ENCODE measurements at places on chromosomes 13 and 19.

DNA sequence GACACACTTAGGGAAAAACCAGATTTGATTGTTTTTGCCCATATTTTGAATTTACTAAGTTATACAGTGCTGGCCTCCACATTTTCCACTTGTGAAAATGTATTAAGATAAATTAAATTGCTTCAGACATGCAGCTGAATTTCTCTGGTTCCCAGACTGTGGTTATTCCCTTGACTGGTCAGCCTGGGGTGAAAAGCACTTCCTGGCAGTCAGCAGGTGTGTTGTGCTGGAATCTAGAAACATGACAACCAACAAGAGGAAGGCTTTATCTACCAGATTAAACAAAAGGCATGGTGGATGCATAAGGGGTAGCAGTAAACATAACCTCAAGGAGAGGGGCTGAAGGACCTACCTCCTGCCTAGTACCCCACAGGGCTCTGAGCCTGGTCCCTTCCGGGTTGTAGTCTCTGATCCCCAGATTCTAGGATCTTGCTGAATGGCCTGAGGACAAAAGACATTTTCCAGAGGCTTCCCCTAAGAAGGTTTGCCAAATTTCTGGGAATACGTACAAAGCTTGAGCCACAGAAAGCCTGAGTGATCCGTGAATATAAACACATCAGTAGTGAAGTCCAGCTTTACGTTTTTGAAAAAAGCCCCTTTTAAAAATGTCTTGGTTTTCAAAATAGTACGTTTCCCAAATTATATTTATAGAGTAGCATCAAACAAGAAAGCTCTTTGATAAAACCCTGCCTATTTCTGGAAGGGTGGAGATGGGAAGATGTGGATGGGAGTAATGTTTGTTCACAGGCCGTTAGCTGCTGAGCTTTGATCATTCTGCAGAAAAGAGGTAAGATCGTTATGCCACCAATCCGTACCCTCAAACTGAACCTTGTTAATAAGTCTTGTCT lies 133.4 kb downstream of the LACC1 start:
- DNase-seq, result no peak

DNA sequence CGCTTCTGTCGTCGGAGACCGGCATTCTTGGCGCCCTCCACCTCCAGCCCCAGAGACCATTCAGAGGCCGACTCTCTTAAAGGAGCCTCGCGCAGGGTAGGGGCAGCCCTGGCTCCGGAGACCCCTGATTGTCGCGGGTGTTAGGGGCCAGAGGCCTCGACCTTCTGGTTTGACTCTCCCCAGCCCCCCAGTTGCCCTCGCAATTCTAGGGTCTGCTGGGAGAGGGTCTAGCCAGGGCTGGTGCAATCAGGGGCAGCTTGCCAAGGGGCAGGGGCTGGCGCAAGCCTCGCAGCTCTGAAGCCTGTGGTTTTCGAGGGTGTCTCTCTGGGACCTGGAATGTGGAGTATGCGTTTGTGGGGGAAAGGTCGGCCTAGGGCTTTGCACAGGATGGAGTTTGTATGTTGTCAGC lies 1.6 kb upstream of the SLC7A10 start:
- peak; percentile 59 for DNase-seq

- no peak for DNase-seq
Measured at GRCh38 chr13:42929886-42930535, 62.0 kb downstream of the EPSTI1 start.

GRCh38 chr13:110978390-110978789 lies 63.5 kb upstream of the ANKRD10 start:
- DNase-seq, result no peak

GRCh38 chr13:76884186-76884906 lies 1.9 kb downstream of the KCTD12 start:
- peak; percentile 45 for DNase-seq

DNA sequence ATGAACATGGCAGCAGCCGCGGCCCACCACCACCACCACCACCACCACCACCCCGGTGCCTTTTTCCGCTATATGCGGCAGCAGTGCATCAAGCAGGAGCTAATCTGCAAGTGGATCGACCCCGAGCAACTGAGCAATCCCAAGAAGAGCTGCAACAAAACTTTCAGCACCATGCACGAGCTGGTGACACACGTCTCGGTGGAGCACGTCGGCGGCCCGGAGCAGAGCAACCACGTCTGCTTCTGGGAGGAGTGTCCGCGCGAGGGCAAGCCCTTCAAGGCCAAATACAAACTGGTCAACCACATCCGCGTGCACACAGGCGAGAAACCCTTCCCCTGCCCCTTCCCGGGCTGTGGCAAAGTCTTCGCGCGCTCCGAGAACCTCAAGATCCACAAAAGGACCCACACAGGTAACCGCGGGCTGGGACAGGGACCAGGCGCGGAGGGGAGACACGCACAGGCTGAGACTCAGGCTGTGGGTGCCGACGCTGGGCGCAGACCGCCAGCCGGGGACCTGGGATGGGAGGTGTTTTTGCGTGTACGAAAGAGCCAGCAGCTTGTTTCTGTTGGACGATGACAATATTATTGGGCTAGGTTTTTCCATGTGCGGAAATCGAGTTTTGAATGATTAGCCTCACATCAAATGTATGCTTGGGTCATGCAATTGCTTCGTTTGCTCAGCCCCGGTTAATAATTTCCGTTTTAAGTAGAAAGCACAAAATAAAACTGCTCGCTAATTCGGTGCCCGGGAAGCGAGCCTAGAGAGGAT lies 1.3 kb downstream of the ZIC2 start:
- no peak for DNase-seq

DNA sequence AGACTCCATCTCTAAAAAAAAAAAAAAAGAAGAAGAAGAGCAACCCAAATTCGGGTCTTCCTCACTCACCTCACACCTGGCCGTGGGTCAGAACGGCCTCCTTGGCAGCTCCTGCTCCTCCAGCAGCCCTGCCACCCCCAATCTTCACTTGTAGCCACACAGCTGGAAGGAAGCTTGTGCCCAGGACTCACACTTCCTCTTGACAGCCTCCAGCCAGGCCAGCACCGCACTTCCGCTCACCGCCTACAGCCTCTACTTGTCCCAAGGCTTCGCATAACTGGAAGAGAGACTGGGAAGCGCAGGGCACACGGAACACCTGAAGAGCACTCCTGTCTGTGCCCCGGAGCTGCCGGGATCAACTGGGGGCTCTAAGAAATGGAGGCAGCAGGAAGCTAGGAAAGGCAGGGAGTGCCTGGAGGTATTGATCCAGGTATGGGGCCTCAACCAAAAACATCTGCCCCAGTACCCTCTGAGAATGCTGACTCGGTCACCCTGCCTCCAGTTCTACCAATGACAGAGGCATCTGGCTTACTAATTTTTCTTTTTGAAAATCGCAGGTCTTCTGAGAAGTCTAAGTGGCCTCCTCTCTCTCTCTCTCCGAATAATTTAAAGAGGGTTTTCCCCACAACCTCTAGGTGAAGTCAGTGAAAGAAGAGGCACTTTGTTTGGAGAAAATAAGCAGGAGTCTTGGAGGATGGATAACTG lies 31.1 kb upstream of the ATP12A start:
- DNase-seq, result no peak

- no peak for DNase-seq
Measured at GRCh38 chr19:38047049-38047438, 140.0 kb downstream of the SIPA1L3 start.

DNA sequence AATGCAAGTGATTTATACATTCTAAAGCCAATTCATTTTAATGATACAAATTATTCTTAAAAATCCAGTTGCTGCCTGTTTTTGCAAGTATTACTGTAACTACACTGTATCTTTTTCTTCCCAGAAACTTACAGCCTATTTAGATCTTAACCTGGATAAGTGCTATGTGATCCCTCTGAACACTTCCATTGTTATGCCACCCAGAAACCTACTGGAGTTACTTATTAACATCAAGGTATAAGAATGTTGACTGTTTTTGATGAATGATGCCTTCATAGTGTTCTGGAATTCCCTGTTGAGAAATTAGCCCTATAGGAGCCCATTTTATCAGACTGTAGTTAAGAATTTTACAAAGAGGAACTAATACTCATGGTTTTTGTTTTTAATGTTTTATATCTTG lies 25.0 kb downstream of the ITM2B start:
- no peak for DNase-seq

DNA sequence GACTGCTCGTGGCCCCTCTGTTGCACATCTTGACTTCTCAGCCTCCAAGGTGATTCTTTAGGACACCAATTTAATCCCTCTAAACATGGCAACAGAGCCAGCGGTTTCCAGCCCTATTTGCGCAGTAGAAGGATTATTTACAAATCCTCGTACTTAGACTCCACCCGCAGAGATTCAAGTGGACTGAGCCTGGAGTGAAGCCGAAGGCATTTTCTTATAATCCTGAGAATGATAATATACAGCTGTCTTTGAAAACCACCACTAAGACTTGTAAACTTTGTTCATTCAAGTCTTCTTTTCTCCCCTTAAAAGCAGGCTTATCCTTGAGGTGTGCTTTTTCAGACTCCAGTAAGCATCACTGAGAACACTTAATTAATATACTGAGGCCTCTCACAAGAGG lies 4.8 kb upstream of the DPRX start:
- DNase-seq, result no peak

GRCh38 chr13:59865398-59865797 lies 298.3 kb downstream of the DIAPH3 start:
- DNase-seq, result no peak

- peak; percentile 10 for DNase-seq
Measured at GRCh38 chr13:42333613-42334328, 61.8 kb downstream of the AKAP11 start.

DNA sequence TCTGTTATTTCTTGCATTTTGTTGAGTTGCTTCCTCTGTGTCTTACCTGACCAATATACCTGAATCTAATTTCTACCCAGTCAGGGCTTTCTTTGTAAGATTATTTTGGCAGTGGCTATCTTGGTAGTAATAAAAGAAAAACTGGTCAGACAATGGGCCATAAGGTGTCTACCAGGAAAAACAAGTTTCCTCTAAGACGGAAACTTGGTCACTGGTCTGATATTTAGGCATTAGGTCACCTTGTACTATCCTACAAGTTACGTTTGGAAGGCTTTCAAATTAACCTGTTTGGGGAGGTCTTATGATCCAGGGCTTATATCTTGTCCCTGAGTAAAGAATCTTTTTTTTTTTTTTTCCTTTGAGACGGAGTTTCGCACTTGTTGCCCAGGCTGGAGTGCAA lies 9.2 kb downstream of the ZNF823 start:
- DNase-seq, result no peak

DNA sequence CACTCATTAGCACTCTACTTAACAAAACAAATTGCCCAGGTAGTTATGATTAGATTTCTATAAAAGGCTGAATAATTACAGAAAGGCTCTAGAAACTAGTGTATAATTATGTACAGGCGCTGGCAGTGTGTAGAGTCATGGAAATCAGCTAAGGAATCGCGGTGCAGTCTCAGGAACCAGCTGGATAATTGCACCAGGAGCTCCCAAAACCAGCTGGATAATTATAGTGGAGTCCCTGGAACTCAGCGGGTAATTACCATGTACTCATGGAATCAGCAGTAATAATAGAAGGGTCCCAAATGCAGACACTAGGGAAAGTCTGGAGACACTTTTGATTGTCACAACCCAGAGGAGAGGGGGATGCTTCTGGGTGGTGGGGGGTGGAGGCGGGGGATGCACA lies 23.2 kb upstream of the TTYH1 start:
- DNase-seq, result no peak

DNA sequence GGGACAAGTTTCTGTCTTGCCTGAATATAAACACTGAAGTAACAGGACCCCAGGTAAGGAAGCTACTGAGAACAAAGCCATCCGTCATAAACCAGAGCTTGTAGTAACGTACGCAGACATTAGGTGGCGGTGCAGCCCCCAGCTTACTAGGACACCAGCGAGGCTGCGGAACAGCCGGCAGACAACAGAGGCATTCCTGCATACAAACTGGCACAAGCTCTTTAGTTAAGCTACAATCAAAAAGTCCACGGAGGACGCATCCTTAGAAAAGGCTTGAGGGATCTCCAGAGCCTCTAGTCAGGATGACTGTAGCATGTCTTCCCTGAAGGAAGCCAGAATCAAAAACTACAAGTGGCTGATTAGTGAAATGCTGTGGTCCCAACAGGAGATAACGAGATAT lies 26.2 kb downstream of the ZNF160 start:
- peak; percentile 43 for DNase-seq

GRCh38 chr19:29524201-29524911 lies 1.4 kb upstream of the VSTM2B start:
- no peak for DNase-seq

- DNase-seq, result no peak
Measured at GRCh38 chr19:49927526-49928264, 1.3 kb upstream of the ATF5 start.

DNA sequence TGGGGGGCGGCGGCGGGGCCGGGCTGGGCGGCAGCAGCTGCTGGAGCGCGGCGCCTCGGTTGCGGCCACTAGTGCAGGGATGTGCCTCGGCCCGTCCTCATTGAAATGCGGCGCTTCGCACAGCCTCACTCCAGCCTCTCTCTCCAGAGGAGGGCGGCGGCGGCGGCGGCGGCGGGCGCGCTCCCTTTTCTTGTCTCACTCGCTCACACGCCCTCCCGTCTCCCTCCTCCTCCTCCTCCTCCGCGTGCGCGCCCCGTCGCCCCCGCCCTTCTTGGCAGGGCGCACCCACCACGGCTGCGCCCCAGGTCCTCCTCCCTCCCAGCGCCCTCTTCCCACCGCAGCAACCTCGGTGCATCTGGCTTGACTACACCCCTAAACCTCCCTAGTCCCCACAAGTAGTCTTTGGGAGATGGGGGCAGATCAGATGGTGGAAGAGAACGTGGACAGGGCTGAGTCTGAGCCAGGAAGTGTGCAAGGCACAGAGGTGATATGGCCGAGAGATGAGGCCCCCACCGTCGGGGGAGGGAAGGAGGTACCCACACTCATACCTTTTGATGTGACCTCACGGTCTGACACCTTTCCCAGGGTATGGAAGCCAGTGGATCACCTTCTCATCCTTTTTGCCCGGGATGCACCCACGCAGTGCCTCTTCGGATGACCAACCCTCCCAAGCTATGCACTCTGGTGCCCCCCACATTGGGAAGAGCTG lies at the start of gene DCLK1:
Gene DCLK1, minus strand, starts transcription at position 161 of the 709 bp plus-strand sequence.
- DNase-seq, result no peak

DNA sequence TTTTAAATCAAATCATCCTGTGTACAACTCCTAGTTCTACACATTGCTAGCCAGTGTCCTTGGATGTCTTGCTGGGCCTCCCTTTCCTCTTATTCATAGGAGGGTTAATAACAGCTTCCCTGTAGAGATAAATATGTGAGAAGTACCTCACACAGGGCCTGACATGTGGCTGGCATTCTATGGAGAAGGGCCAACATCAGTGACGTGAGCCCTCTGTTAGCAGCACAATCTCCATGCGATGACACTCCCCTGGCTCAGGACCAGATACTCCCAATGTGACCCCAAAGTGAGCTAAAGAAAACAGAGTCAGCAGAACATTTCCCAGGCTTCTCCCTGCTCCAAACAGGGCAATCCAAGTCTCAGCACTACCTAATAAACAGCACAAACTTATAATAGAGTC lies 818.4 kb downstream of the DIAPH3 start:
- no peak for DNase-seq

- peak; percentile 96 for DNase-seq
Measured at GRCh38 chr19:56538254-56538760, 441 bp upstream of the ZFP28 start.

DNA sequence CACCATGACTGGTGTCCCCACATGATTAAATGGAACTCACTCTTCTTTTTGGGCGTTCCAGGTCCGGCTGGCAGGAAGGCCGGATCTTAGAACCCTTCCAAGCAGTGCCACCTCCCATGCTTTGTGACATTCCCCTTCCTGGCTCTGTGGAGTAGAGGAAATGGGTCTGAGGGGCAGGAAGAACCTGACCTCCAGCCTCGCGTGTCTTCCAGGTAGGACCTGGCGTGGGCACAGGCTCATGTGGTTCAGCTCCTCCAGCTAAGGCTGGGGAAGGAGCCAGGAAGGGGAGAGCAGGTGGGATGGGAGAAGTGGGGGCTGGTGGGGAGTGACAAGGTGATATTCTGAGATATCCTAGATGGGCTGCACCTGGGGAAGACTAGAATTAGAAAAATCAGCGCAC lies 2.1 kb downstream of the TMEM255B start:
- no peak for DNase-seq
